ENCODE measurements at places on chromosomes 2 and 18. TPM values are rescaled to one million over a fixed set of nuclear protein-coding genes. Genes with fewer than 3 reads are reported as not detected.

Gene CEP68
- total RNA-seq, result 39.3 TPM

Gene MC2R
- not detected for total RNA-seq

Gene SLC11A1
- 9.3 TPM for total RNA-seq

Gene DSG2
- 3.6 TPM for total RNA-seq

Gene RBM43
- 4.7 TPM for total RNA-seq

Gene PTPRM
- 94.0 TPM for total RNA-seq

Gene PMAIP1
- 0.99 TPM for total RNA-seq

Gene ID2
- 167 TPM for total RNA-seq

Gene TMEM247
- not detected for total RNA-seq

Gene MC5R
- not detected for total RNA-seq

Gene GPAT2
- 8.4 TPM for total RNA-seq

Gene GDF7
- total RNA-seq, result 7.8 TPM

Gene TGFA
- total RNA-seq, result 1.7 TPM

Gene AOX1
- 80.4 TPM for total RNA-seq

Gene CCDC68
- 4.1 TPM for total RNA-seq

Gene IL1RL1
- 20.2 TPM for total RNA-seq

Gene SCYGR6
- not detected for total RNA-seq

Gene DNAH7
- 0.50 TPM for total RNA-seq

Gene CDCA7
- 0.71 TPM for total RNA-seq

Gene DSG4
- not detected for total RNA-seq
